ENCODE measurements at places on chromosomes 2 and 18. TPM values are rescaled to one million over a fixed set of nuclear protein-coding genes. Genes with fewer than 3 reads are reported as not detected.

The SPHKAP gene
- total RNA-seq: 6.9 TPM

The FAM228A gene
- total RNA-seq: 0.88 TPM

The CD8B2 gene
- 0.28 TPM for total RNA-seq

The GKN2 gene
- total RNA-seq: not detected

Measured in spinal cord (tissue), 10 donors.